ENCODE measurements at places on chromosomes 7 and 10.

DNA sequence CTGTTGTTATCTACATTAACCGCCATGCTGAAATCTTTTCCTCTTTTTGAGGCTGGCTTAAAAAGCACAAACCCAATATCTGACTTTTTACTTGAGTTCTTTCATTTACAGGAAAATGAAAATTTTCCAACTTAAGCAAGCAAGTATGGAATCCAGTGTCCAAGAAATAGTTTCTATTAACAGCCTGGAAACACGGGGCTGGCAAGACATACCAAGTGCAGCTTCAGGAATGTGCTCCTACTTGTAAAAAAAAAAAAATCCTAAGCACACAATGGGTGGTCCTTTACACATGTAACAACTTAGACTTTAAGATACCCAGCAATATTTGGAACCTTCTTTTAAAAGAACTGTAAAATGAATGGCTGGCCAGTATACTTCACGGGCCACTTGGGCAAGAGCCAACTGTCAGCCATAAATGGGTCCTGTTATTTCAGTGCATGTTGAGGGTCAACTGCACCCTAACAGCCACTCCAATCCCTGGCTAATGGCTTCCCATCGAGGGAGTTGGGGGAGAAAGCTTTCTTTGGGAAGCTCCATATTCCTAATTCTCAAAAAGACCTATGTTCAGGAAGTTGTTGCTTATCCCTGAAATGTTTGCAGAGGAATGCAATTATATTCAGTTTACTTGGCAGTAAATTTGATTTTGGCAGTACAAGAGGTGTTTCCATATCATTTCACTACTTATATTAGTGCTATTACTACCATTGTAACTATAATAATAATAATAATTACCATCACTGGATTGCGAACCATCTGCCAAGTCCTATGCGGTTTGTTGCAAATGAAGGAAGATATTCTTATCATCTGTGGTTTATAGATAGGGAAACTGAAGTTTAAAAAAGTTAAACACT is 236.4 kb upstream of the TMEM72 start:
- no peak for DNase-seq

DNA sequence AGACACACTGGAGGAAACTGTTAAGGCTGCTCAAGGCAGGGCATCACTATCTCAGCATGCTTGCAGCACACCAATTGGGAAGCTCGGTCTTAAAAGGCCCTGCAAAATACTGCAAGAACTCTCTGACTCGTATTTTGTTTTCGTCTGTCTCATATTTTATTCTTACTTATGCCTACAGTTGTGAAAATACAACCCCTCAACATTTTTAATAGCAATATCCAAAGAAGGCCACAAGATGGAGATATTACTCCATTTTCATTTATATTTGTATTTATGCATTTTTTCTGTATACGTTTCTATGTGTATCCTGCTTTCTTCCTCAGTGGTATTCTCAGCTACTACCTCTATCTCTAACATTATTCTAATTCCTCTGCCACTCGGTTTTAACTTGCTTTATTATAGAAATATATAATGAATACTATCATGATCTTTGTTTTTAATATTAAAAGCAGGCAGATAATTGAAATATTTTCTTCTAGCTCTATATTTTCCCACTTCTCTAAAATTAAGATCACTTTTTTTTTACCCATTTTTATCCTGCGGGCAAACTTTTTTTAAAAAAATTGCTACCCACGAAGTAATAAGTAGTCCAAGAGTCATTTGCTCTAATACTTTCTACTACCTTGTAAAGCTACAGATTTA is 10.0 kb downstream of the DNAJC1 start:
- DNase-seq = no peak

DNA sequence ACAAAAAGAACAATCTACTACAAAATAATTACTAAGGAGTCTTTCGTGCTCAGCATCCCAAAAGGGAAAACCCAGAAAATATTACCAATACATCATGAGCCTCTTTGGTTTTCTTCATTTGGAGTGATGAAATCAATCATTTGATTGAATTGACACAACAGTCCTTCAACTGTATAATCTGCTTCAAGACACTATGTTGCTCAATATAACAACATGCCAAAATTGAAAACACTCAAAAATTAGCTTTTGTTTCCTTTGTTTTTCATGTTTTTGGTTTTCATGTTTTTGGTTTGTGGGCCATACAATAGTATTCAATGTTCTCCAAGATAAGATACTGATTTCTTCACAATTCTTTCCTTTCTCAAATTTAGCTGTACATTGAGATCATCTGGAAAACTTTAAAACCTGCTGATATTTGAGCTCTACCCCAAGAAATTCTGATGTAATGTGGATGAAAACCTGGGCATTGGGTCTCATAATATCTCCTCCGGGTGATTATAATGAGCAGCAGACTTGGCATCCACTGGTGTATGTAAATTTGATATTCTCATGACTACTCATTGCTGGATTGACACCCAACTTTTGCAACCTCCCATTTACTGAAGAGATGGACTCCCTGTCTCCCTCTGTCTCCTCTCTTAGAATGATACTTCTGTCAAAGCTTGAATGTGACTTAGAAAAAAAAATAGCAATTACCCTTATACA is 4.6 kb downstream of the SOSTDC1 start:
- DNase-seq = no peak

DNA sequence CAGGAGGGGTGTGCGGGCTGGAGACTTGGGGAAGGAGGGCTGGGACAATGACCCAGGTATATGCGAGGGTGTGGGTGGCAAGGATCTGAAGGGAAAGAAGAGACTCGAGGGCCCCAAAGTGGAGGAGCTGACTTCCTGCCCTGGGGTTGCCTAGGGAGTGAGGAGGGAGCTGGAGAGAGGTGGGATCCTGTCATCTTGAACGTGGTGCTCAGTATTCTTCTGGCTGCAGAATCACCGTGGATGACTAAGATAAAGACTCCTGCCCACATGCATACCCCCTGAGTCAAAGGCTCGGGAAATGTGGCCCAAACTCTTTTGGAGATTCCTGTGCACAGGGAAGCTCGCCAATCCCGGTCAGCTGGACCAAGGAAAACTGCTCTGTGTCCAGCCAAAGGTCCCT is 31.2 kb downstream of the COL17A1 start:
- no peak for DNase-seq

DNA sequence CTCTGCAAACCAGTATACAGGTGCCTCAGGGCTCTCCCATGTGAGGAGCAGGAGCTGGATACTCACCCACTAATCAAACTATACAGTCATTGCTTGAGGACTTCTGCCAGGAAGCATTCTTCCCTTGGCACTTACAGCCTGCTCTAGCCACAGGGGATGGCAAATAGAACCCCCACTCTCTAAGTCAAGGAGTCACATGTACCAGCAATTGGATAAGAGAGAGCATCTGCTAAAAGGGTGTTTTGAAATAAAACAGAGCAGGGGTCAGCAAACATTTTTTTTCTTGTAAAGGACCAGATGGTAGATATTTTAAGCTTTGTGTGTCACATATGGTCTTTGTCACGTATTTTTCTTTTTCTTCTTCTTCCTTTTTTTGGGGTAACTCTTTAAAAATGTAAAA is 865.2 kb upstream of the GHITM start:
- no peak for DNase-seq

DNA sequence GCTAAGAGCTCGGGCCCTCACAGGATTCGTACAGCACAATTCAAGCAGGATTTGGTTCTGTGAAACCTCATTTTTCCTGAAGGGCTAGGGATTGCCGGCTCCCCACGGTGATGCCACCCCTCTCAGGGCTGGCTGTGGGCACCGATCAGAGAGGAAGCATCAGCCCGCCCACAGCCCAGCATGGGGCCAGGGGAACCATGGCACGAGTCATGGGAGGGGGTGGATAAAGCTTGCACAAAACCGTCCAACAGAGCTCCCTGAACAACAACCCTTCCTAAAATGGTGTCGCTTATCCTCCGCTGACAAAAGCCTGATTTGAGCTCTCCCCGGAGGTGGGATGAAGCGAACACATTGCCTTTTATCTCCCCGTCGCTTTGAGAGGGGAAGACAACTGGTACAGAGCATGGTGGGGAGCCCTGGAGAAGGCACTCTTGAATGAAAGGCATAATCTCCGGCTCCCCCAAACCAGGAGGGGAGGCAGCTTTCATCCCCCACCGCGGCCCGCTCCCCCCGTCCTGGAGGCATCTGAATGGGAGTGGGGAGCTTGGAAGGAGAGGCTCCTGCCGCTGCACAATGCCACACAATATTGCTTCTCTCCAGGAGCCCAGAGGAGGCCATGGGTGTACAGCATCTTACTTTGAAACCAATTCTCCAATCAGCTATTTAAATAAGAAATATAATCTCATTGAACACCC is 144.0 kb downstream of the RPS24 start:
- DNase-seq = no peak

GRCh38 chr10:124349231-124349995 is 69.3 kb downstream of the OAT start:
- DNase-seq = no peak

DNA sequence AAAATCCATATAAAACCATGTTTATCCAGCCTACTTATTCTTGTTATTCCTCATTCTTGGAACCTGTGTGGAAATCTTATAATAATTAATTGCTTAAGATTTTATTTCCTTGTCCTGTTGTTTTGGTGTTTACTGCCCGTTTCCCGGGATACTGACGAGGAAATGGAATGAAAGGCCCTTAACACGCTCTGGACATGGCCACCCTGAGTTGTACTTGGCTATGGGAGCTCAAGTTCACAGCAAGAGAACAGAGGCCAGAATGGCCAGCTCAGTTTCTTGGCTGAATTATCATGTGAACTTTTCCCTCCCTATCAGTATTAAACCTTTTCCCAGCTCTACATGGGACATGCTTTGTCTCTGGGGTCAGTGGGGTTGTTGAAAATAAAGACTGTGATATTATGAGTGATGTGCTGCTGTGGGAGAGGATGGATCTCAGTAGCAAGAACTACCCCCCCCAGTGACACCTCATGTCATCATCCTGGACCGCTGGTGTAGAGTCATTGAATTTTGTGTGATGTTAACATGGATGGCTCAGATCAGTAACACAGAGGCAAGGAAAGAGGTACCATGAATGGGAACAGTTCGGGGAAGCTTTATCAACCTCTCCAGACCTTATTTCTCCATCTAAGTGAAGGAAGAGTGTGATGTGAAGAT is 87.0 kb upstream of the IGFBP3 start:
- DNase-seq = no peak

DNA sequence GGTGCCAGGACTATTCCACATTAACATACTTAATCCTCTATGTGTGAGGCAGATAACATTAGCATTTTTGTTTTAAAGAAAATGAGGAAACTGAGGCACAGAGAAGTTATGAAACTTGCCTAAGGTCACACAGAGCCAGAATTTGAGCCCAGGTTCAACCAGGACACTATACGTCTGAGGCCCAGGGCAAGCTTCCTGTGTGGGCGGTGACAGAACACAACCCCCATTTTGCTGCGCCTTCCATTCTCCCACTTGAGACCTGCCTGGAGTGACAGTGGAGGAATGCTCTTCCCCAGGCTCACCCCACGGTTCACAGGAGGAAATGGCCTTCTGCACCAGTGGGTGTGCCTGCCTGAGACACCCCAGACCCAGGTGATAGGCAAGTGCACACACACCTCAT is 164.1 kb downstream of the SH3PXD2A start:
- DNase-seq = no peak

- DNase-seq = no peak
Observed at GRCh38 chr7:2399848-2400587, 3.4 kb upstream of the CHST12 start.

GRCh38 chr7:74554178-74554577 is 100.5 kb downstream of the GTF2IRD1 start:
- DNase-seq = no peak

DNA sequence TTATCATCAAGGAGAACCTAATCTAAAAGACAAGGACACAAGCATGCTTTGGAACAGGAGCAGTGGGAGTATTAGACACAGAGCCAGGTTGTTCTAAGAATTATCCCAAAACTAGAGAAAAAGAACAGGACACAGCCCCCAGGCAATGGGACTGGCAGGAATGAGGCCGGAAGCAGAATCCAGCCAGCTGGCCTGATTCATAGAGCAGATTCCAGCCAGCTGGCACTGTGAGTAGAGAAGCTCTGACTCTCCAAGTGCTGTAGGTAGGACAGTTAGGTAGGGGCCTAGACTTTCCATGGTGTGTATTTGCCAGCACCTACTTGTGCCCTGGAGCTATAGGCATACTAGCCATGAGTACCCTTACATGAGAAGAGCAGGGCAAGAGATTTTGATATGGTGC is 13.3 kb upstream of the RAB18 start:
- DNase-seq = no peak

DNA sequence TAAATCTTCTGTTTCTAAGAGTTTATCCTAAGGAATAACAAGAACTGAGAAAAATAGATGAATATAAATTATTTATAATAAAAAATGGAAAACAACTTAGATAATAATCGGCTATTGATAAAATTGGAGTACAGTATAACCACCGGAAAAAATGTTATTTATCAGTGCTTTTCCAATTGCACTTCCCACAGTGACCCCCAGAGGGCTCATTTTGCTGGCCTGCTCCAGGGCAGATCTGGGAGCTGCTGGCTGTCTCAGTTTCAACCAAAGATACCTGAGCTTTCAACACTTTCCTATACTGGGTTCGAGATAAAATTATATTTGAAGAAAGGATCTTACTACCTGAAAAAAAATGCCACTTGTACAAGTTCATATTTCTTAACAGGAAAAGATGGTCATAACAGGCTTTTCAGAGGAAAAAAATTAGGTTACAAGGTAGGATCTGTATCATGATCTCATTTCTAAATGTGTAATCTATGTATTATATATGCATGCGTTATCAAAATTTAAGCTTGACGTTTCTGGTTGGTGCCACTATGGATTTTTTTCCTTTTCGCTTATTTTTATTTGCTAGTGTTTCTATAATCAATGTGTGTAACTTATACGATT is 165.7 kb downstream of the NPSR1 start:
- peak; percentile 66 for DNase-seq

DNA sequence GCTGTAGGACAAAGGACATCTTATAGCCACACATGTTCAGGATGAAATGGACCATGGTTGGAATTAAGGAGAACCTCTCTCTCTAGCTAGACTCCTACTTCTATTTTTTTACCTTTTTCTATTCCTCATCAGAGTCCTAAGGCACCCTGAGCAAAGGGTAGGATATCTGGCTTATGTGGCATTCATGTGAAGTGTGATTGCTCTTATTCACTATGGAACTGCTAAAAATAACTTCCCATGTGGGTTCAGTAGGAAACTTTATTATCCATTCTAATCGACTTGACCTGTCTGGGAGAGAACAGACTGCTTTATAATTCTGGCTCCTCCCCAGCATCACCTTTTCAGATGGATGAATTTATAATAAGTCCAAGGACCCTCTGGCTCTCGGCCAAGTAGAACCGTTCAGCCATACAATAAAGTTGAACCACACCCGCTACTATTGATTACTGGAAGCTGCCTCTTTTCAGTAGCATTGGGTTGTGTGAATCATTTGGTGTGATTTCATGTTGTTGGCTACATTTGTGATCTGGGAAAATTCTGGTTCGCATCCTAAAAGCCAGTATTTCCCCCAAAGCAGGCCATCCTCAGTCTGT is 117.5 kb downstream of the NRF1 start:
- DNase-seq = no peak

Measured in type B pancreatic cell (in vitro differentiated cells).